Esophagus squamous epithelium (tissue), 5 donors: ENCODE measurements at places on chromosomes 3 and 15. TPM values are rescaled to one million over a fixed set of nuclear protein-coding genes. Genes with fewer than 3 reads are reported as not detected.

GRCh38 chr3:43159131-43159875 is 53.4 kb upstream of the POMGNT2 start:
- no peak for DNase-seq

DNA sequence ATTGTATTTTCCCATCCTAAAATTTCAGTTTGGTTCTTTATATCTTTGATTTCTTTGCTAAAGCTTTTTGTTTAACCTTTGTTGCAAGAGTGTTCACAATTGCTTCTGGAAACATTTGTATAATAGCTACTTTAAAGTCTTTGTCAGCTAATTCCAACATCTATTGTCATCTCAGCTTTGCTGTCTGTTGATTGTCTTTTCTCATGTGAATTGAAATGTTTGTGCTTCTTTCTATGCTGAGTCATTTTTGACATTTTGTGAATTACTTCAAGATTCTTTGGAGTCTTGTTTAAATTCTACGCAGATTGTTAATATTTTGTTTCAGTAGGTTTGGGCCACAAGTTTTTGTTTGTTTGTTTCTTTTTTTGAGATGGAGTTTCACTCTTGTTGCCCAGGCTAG is 73.2 kb downstream of the SUCNR1 start:
- no peak for DNase-seq

- no peak for DNase-seq
Measured at GRCh38 chr15:86384186-86384585, 304.5 kb downstream of the AGBL1 start.

GRCh38 chr15:67937153-67937761 is 97.4 kb upstream of the RNU6-1 start:
- no peak for DNase-seq

- DNase-seq: no peak
Measured at GRCh38 chr15:68001811-68002210, 52.3 kb upstream of the PIAS1 start.

GRCh38 chr15:50353251-50353974 is 1.6 kb downstream of the GABPB1 start:
- DNase-seq: no peak

GRCh38 chr3:113275929-113276750 is 64.8 kb downstream of the BOC start:
- DNase-seq: no peak

GRCh38 chr15:48040166-48040817 is 80.5 kb upstream of the SLC24A5 start:
- DNase-seq: no peak

DNA sequence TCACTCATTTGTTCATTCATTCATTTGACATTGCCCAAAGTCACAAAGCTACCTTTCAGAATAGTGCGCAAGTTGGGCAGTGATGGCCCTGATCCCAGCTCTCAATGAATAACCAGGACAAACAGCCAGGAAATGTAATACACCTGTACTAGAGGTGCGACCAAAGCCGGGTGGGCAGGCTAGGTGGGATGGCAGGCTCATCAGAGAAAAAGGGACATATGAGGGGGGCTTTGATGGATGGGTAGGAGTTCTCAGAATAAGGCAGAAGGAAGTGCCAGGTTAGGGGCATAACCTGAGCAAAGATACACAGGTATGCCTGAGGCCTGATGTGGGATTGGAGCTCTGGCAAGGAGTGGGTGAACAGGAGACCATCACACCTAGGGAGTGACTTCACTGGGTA is 53.4 kb upstream of the SMAD6 start:
- DNase-seq: no peak

- no peak for DNase-seq
Measured at GRCh38 chr3:69683082-69683806, 56.0 kb upstream of the MITF start.

- DNase-seq: no peak
Measured at GRCh38 chr3:69500604-69501003, 114.7 kb upstream of the FRMD4B start.

- DNase-seq: no peak
Measured at GRCh38 chr15:92655178-92655995, at the start of gene FAM174B. TSS of gene FAM174B (minus strand) at chr15:92655775.

GRCh38 chr15:91975241-91975978 is 121.9 kb downstream of the SLCO3A1 start:
- no peak for DNase-seq

The ANKUB1 gene
- total RNA-seq: not detected

The C3orf52 gene
- 9.4 TPM for total RNA-seq

The PARP9 gene
- total RNA-seq: 50.0 TPM

The CYP1A2 gene
- not detected for total RNA-seq

The ITIH1 gene
- not detected for total RNA-seq

The MESP2 gene
- total RNA-seq: 0.59 TPM

The PLA2G4D gene
- 5.9 TPM for total RNA-seq

The KCNMB2 gene
- 0.19 TPM for total RNA-seq

The AADACL2 gene
- not detected for total RNA-seq

The ZNF385D gene
- 0.04 TPM for total RNA-seq
